ENCODE measurements at places on chromosomes 7 and 10.
A peak's percentile ranks its signal among the peaks of the same experiment; 100 is the strongest.

- DNase-seq = no peak
These were observed 2.8 kb downstream of the ZNF248 start for GRCh38 chr10:37854626-37855025.

DNA sequence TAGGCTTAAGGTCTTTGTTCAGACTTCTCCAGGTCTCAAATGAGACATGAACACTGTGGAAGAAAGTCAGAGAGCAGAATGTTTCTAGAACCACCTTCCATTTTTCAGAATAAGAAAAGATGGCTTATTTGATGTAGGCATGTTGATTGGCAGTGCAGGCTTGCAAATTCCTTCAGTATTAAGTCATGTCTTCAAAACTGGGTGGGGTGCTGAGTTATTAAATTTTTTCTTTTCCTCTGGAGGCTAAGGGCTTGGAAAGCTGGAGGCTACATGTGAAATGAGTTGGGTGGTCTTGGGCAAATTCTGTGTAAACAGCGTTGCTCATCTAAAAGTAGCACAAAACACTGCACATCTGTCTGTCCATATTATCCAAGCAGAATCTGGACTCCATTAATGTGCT lies 62.8 kb downstream of the PRTFDC1 start:
- no peak for DNase-seq

DNA sequence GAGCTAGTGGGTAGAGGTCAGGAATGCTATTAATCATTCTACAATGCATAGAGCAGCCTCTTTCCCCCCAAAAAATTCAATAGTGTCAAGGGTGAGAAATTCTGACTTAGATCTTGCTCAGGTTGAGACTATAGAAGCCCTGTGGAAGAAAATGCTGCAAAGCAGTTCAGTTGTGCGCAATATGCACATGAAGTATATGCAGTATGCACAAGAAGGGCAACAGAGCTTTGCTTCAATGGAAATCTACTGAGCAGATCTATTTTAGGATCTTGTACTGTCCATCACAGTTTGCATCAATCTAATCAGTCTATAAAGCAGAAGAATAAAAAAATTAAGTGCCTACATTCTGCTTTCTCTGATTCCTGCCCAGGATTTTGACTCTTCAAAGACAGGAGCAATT lies 225.8 kb upstream of the STEAP1 start:
- DNase-seq = no peak

DNA sequence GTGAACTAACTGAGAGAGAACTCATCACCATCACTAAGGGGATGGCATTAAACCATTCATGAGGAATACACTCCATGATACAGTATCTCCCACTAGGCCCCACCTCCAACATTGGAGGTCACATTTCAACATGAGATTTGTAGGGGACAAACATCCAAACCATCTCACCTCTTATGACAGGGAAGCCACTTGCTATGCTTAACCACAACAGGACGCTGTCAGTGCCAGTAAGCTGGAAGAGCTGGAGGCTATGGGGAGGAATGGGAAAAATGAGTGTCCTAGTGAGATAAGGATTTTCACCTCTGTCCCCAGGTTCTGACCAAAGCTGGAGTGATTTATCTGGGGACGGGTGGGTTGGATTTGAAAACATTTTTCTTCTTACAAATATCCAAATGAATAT lies 17.6 kb downstream of the PLCE1 start:
- DNase-seq = no peak

DNA sequence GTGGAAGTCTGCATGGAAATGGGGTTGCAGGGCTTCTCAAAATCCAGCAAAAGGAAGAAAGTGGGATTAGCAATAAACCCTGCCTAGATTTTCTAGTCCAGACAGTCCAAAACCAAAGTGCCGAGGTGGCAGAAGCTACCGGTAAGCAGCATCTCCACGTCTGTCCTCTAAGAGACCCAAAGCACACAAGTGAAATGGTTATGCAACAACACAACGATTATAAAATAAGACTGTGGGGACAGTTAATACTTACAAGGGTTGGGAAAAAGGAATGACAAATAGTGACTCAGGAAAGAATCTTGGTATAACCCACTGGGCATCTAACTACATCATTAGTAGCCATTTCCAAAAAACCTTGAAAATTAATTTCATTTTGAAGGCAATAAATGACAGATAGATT lies 24.7 kb downstream of the CREB3L2 start:
- DNase-seq = no peak

- DNase-seq = peak; percentile 6
These were observed 61.0 kb downstream of the RASGEF1A start for GRCh38 chr10:43205681-43206390.

DNA sequence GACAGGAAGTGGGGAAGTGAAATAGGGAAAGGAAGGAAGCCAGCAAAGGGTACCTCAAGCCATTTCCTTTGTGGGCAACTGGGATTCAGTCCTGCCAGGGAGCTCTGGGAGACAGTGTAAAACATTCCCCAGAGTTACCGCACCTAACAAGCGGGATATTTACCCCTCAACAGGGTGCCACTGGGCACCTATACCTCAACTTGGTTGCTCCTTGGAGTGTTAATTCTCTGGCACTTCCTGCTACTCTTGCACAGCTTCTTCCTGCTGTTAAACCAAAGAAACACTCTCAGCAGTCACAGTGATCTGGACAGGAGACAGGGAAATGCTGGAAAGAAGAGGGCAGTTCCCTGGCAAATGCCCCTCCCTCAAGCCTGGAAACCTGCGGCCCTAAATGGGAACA lies 151.3 kb downstream of the REEP3 start:
- no peak for DNase-seq

DNA sequence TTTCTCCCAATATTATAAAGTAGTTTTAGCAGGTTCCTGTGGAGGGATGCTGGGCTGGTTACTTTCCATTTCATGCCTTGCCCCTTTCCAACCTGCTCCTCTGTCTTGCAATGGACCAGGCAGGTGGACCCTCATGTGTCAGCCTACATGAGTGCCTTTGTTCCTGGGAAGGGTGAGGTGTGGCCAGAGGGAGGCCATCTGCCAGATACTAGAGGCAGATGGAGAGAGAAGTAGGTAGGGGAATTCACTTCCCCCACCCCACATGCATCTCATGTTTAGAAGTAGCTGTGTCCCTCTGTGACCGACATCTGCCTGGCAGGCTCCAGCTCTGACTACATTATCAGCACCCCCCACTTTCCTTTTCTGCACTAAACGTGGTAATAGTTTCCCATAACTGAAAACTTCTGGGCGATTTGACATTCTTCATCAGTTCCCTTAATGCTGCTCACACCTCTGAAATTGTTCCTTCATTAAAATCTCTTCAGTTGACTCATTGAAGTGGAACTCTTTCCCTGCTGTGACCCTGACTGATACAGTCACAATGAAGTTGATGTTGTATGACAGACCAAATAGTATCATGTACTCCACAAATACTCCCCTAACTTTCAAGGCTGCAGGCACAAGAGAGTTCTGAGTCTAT lies 396.3 kb upstream of the FZD8 start:
- DNase-seq = no peak

DNA sequence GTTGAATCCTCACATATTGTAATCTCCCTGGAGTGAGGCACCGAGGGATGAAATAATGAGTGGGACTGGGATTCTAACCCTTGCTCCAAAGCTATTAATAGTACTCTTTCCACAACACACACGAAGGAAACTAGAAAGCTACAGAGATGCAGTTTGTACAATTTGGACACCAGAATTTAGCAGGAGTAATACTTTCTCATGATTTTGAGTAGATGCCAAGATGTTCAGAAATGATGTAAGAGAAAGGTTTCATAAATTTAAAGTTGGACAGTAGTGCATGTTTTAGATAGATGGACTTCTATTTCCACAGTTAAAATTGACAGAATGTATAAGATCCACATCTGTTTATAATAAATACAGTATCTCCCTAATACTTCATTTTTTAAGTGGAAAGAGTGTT lies 46.5 kb downstream of the PRR15 start:
- no peak for DNase-seq

GRCh38 chr7:104341546-104341945 lies 13.1 kb downstream of the LHFPL3 start:
- no peak for DNase-seq

- DNase-seq = no peak
These were observed 27.2 kb upstream of the AP5Z1 start for GRCh38 chr7:4748231-4748681.

- no peak for DNase-seq
These were observed 87.3 kb upstream of the TRIL start for GRCh38 chr7:29045258-29046086.

- no peak for DNase-seq
These were observed 1225.5 kb upstream of the CELF2 start for GRCh38 chr10:9792181-9792580.

DNA sequence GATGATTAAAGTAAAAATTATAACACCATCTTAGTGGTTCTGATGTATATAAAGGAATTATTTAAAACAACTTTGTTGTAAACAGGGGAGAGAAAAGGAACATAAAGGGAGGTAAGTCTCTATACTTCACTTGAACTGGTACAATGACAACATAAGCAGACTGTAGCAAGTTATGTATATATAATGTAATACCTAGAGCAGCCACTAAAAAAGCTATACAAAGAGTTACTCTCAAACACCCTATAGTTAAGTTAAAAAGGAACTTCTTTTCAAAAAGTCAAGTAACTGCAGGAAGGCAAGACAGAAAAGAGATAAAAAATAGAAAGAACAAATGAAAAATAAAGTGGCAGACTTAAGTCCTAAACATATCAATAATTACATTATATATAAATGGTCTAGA lies 82.3 kb downstream of the ZNF503 start:
- DNase-seq = no peak

DNA sequence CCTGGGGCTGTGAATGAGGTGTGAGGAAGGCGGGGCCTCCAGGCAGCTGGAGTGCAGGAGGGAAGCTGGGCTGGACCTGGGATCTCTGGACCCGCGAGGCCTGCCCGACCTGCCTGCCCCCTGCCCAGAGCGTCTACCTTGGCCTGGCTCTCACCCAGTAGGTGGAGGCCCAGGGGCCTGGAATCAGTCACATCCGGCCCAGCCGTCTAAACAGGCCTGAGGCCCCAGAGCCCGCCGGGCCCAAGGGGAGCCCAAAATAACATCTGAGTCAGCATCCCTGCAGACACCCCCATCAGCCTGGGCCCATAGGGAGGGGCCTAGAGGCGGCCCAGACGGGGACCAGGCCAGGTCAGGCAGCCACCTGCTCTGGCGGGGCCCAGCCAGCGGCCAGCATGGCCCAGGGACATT lies 15.1 kb upstream of the ELN start:
- DNase-seq = no peak

GRCh38 chr10:30553626-30554439 lies 75.7 kb downstream of the LYZL2 start:
- no peak for DNase-seq

- no peak for DNase-seq
These were observed 388.9 kb downstream of the TNS3 start for GRCh38 chr7:47192978-47193377.

- no peak for DNase-seq
These were observed 59.9 kb downstream of the INSIG1 start for GRCh38 chr7:155357573-155358041.

DNA sequence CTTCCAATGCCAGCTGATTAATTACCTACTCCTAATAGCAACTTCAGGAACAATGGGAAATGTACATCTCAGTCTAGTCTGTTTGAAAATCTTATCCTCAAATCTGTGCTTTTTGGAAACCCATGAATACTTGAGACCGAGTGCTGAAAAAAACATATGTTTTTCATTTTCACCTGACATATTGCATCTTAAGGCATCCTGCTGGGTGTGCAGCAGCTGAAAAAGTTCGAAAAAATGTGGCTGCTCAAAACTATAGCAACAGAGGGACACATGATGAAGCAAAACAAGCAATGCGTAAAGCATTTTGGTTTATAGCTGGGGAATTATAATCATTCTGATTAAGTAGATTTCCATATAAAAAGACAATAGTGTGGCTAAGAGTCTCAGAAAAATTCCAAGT lies 218.0 kb downstream of the CREB5 start:
- DNase-seq = no peak

DNA sequence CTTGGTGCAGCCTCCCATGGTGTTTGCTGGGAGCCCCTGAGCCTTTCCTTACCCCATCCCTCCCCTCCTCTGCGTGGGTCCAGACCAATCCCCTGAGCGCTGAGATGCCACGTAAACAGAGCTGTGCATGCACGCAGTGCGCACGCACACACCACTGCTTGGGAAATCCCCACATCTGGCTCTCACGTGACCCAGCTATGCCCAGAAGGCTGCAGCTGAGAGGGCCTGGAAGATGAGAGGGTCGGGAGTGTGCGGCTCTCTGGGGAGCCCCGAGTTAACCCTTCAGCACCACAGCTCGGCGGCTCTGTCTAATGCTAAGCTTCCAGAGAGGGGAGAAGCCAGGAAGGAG lies 177.2 kb downstream of the SH3PXD2A start:
- peak; percentile 82 for DNase-seq

GRCh38 chr10:1509011-1509530 lies 228.3 kb downstream of the ADARB2 start:
- no peak for DNase-seq

GRCh38 chr7:27145165-27145913 lies 1.9 kb upstream of the HOXA5 start:
- DNase-seq = no peak

DNA sequence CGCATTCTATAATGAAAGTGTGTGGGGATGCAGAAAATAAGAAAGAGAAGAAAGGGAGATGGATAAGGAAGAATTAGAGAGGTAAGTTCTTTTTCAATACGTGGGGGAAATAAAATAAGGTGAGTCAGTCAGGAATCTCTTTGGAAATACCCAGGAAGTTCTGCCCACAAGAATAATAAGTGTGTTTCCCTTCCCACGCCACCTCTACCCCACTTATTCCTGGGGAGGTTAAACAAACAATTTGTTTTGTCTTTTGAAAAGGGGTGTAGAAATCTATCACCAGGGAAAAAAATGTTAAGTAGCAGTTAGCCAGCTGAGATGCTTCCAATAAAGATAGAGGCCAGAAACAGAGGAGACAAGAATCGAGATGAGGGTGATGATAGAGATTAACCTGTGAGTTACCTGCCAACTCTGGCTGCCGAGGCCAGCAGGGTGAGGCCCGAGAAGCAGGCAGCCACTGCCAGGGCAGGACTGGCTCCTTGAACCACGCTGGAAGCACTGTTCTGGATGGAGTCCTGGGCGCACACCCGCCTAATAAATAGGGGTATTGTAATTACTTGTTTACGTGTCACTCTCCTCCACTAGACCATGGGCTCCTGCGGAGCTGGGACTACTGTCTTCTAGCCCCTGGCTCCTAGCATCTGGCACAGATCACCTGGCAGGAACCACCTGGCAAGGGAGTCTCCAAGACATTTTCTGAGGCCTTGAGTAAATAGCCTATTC lies 191.3 kb downstream of the FGFR2 start:
- DNase-seq = no peak

- DNase-seq = no peak
These were observed 41.4 kb upstream of the DMBT1 start for GRCh38 chr10:122519144-122519543.

All from activated T-cell treated with anti-CD3 and anti-CD28 coated beads, Interleukin-2, amount 50 U/mL, for 48 hours (primary cell).